LNCaP clone FGC (cell line): ENCODE measurements at places on chromosomes 4 and X.

DNA sequence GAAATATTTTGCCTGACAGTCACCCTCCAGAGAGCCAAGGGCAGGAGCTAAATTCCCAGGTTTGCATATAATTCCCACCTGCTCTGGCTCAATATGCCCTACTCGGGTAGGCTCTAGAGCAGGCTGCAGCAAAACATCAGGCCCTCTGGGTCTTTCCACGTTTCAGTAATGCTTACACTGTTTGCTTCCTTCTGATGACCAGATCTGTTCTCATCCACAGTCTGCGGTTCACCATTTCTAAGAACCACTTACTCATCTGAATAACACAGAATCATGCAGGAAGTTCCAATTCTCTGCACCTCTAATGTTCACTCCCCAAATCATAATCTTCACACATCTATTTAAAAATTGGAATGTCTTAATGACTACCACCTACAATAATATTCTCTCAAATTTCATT is 141.4 kb downstream of the PPP3CA start:
- DNase-seq = no peak

GRCh38 chr4:72418458-72418857 is 150.6 kb downstream of the ADAMTS3 start:
- peak; percentile 22 for DNase-seq

DNA sequence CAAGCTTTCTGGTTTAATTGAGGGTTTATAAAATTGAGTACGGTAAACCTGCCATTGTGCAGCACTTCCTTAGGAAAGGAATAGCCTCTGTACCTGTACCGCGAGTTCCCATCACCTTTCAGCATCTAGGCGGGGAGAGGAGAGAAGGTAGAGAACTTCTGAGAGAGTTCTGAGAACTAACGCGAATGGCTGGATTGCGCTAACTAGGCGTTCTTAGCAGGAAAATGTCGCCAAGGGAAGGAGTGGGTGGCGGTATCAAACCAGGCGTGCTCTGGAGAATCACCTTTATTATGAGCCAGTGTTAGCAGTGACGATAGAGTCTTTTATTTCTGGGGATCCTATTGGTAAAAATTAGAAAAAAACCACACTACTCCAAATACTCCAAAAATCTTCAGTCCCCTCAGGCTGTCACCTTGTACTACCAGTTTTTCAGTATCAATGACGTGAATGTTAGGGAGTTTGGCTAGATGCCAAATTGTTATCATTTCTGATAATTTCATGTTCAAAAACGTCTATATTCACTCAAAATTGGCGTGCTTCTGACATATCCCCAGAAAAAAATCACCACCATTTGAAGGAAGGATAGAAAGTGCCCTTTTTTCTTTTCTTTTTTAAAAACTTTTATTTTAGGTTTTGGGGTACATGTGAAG is 1.4 kb downstream of the UGT8 start:
- DNase-seq = no peak

DNA sequence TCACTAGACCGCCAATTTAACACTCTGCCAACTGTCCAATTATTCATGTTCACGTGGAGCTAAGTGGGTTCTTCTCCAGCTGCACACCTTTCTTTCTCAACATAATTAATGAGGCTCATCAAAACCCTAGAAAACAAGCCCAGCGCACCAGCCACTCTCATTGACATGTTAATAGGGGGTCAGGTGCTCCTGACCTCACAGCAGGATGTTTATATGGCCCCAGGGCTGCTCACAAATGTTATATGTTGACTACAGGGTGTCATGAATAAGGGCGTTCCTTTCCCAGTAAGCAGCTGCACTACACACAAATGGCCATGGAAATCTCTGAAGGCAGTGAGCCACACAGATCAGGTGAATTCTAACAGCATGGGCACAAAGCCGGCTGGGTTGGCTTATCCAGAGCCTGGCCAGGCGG is 209.8 kb downstream of the MGST2 start:
- no peak for DNase-seq

DNA sequence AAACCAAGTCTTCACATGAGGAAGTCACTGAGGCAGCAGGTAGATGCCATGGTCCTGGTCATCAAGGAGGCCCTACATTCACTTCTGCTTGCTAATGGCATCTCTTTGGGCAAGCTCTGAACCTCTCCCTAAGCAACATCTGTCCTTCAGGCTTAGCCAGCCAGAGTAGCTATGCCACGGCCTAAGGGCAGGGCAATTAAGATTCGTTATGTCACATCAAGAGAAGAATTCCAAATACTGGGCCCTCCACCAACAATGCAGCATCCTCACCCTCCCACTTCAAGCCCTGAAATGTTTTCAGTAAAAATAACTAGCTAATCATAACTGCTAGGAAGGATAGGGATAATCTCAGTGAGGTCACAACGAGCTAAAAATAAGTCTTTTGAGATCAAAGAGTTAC is 120.7 kb upstream of the HCCS start:
- no peak for DNase-seq

GRCh38 chr4:40122941-40123340 is 66.3 kb downstream of the N4BP2 start:
- DNase-seq = no peak

DNA sequence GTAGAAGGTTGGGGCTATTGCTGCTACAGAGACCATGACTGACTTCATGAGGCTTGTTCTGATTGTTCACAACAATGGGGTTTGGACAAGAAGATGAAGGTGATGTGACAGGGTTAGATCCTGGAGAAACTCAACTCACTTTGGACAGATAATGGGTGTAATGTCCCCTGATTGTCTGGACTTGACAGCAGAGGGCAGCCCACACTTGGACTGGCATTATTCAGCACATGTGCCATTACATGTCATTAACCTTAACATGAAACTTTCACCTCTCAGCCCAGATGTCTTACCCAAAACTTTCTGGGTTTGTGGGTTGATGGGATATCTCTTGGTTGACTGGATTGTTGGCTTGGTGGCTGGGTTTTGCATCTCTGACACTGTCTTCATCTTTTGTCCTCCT is 101.5 kb downstream of the MXRA5 start:
- no peak for DNase-seq

DNA sequence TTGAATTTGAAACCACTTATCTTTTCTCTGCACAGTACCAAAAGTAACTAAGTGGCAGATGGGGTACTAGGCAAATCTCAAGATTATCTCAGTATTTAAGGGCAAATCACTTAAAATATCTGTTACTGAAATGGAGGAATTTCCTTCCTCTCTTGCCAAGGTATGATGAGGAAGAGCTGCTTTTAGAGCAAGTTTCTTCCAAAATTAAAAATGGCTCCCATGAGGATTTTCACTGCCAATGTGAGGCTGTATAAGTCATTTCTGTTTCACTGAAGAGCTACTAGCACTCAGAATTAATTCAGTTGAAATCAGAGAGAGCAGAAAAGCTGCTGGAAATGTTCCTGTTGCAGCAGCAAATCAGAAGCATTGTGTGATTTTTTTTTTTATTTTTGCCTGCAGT is 43.4 kb downstream of the GABRB1 start:
- no peak for DNase-seq
